NCI-H510A (cell line): ENCODE measurements at places on chromosomes 4 and X.

DNA sequence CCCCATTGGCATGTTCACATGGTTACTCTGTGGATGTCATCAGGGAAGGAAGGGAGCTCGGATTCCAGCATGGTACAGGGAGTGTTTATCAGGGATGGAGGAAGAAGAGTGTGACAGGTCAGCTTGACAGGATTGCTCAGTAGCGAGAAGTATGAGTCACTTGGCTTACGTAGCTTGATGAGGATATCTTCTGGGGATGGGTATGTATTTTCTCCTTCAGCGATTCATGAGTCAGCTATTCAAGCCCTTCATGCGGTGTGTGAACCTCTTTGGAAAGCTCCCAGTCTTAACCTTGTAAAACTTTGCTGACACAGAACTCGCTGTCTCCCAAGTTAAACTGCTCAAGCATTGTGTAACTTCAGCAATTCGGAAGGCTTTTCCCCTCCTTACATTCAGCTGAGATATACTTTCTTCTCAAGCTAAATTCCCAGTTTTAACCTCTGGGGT, 275.4 kb downstream of the ARHGAP10 start:
- no peak for DNase-seq

- no peak for DNase-seq
Observed at GRCh38 chr4:8585186-8585585, 5.0 kb downstream of the GPR78 start.

GRCh38 chr4:40275065-40275730, 59.9 kb upstream of the CHRNA9 start:
- no peak for DNase-seq

- DNase-seq: no peak
Observed at GRCh38 chrX:22378296-22378695, 105.6 kb downstream of the CBLL2 start.

DNA sequence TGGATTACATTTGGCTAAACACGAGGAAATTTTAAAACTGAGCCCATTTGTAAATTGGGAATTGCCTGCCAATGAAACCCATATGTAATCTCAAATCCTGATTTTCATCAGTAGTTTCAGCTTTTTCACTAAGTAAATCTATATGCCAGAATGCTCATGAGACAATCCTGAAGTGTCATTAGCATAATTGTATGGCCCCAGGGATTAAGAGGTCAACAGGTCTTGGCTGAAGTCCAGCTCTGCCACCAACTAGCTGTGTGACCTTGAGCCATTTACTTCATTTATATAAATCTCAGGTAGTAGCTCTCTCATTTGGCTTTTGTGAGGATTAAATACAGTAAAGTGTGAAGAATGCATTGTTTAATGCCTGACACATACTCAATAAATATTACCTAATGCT, 320.5 kb upstream of the EMCN start:
- DNase-seq: no peak

DNA sequence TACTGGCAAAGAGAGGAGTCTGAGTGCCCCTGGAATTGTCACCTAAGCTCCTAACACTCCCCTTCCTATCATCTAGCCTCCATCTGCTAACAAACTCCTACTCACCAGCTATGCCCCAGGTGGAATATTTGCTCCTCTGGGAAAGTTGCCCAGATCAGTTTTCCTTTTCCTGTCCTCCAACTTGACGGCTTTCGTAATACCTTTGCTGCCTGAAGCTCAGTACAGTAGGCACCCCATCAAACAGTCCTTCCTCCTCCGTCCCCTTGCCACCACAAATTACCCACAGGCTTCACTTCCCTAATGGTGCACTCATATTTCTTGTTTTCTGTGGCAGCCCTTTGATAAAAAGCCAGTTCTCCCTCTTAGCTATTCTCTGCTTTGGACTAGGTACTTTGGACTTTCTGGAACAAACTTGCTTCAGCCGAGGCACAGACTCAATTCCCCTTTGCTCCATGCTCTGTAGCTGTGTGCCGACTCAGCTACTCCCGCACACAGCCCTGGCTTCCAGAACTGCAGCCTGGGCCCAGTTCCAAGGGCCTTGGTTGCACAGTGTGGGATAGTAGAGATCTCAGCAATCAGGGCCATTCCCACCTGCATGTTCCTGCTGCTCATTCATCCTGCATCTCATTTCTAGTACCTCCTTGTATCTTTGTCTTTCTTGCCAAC, 605.1 kb downstream of the BCOR start:
- no peak for DNase-seq

- no peak for DNase-seq
Observed at GRCh38 chr4:104188301-104188700, 306.4 kb downstream of the CXXC4 start.

DNA sequence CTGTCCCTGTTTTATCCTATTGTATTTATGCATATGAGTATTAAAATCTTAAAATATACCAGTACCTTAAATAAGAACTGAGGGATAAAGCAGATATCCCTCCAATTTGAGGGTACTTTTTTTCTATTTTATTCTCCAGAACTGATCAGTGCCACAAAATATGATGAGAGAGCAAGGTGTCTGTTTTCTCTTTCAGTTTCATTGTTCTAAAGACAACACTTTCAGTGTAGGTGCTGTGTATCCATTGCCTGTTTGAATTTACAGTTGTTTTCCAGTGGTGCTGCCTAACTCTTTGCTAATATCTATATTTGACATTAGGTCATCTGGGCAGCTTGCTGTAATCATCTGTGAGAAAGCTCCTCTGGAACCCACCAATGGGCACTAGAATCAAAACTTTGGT, 394.7 kb downstream of the IL1RAPL1 start:
- no peak for DNase-seq

- DNase-seq: no peak
Observed at GRCh38 chr4:55902677-55903076, 46.1 kb upstream of the CEP135 start.

GRCh38 chr4:23105759-23106370, 413.1 kb downstream of the GBA3 start:
- DNase-seq: no peak

DNA sequence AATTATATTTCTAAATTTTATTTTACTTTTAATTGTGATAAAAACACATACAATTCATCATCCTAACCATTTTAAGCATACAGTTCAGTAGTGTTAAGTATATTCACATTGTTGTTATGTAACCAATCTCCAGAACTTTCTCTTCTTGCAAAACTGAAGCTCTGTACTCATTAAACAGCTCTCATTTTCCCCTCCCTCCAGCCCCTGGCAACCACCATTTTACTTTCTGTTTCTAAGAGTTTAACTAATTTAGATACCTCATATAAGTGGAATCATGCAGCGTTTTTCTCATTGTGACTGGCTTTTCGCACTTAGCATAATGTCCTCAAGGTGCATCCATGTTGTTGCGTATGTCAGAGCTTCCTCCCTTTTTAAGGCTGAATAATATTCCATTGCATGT, 46.7 kb upstream of the NDP start:
- no peak for DNase-seq

- DNase-seq: no peak
Observed at GRCh38 chr4:41385481-41385880, 128.8 kb downstream of the UCHL1 start.

GRCh38 chrX:17082831-17083230, 136.4 kb downstream of the REPS2 start:
- no peak for DNase-seq
